ENCODE measurements at places on chromosomes 12 and 14.
A peak's percentile ranks its signal among the peaks of the same experiment; 100 is the strongest.

- DNase-seq = no peak
These were observed 66.3 kb upstream of the SOX5 start for GRCh38 chr12:24015833-24016160.

- no peak for DNase-seq
These were observed 222.4 kb downstream of the GLT1D1 start for GRCh38 chr12:129075460-129076208.

- DNase-seq = no peak
These were observed 13.8 kb upstream of the PRKD1 start for GRCh38 chr14:29941401-29941800.

- no peak for DNase-seq
These were observed 1.1 kb upstream of the MARCHF9 start for GRCh38 chr12:57753756-57754337.

GRCh38 chr12:7039403-7039802 is 21.1 kb upstream of the C1S start:
- DNase-seq = no peak

DNA sequence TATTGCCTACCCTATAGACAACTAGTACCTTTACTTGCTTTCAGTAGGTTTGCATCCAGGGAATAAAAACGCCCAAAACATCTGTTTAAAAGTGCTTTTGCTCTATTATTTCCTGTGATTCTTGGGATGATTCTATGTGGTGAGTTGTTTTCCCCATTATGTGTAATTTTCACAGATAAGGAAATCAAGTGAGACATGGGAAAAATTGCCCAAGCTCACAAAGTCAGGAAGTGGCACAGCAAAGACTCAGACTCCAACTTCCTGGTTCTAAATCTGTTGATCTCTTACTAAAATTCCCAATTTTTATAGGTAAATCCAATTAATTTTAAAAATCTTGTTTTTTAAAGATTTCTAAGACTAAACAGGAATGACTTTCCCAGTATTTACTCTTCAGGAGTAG is 39.0 kb downstream of the NID2 start:
- DNase-seq = no peak

GRCh38 chr14:99148861-99149610 is 123.0 kb downstream of the BCL11B start:
- DNase-seq = peak; percentile 38

GRCh38 chr12:8636581-8636980 is 23.9 kb upstream of the AICDA start:
- no peak for DNase-seq

DNA sequence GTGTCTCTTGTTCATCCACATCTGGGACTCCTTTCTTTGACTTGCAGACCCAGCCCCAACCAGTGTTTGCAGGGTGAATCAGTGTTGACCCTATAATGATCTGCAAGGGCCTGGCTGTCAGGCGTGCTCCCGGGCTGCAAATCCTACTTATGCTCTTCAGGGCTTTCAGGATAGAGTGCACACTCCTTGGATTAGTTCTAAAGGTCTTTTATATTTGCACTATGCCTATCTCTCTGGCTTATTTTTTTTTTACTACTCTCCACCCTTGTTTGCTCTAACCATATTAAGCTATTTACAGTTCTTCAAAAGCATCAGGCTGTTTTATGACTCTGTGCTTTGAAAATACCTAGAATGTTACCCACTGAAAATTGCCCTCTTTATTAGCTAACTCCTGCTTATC is 4.3 kb upstream of the PRICKLE1 start:
- DNase-seq = no peak

DNA sequence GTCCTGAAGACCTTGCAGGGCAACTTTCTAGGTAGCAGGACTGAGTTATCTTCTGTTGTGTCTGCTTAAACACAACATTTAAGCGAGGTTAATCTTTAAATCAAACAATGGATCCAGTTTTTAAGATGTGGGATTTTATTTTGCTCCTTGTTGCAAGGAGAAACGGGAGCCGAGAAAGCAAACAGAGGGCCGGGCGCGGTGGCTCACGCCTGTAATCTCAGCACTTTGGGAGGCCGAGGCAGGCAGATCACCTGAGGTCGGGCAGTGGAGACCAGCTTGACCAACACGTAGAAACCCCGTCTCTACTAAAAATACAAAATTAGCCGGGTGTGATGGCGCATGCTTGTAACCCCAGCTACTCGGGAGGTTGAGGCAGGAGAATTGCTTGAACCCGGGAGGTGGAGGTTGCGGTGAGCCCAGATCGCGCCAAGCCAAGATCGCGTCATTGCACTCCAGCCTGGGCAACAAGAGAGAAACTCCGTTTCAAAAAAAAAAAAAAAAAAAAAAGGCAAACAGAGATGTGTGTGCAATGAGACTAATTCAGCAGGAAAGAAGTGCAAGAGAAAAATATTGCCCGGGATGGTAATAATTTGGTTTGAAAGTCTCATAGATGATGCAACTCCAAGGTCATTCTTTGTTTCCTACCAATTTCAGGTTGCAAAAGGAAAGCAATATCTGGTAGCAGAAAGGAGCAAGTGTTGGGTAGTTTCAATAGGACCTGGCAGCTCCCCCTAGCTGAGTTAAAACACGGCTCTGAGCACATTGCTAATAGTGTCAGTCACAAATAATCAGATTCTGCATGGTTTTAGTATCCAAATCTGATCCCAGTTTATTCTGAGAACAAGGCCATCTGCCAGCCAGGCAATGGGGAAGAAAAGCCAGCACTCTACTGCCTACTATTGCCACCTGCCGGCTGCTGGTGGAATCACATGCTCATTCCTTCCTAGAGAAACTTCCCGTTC is 141.4 kb downstream of the PPM1H start:
- peak; percentile 89 for DNase-seq
